Activated T-cell treated with anti-CD3 and anti-CD28 coated beads for 24 hours (primary cell): ENCODE measurements at places on chromosomes 5 and 9.

DNA sequence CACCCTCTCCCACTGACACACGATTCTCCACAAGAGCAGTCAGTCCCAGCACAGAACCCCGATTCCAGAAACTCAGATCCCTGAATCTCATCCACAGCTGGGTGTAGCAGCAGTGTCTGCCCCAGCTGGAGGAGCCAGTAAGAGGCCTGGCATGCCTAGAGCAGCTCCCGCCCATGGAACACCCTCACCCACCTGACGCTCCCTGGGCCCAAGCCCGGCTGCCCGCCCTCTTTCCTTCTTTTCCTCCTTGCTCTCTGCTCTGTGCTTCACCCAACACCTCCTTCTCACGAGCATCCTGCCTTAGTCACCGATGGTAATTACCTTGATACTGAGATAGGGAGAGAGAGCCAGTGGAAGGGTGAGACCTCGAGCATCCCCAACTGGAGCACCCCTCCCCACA is 8.7 kb downstream of the PCDH1 start:
- no peak for DNase-seq

DNA sequence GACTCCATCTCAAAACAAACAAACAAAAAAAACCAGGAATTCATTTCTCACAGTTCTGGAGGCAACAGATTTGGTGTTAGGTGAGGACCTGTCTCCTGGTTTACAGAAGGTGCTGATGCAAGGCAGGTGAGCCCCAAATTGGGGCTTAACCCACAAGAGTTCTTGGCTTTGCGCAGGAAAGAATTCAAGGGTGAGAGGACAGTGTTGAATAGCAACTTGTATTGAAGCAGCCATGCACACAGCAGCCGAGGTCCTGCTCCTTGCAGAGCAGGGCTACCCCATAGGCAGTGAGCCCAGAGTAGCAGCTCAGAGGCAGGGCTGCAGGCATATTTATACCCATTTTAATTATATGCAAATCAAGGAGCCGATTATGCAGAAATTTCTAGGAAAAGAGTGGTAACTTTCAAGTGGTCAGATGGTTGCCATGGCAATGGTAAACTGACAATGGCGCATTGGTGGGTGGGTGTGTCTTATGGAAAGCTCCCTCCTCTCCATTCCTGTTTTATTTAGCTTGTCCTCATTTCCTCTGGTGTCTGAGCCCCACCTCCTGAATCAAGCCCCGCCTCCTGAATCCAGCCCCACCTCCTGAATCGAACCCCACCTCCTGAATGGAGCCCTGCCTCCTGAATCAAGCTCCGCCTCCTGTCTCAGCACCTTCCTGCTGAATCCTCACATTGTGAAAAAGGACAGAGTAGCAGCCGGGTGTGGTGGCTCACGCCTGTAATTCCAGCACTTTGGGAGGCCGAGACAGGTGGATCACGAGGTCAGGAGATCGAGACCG is 34.5 kb upstream of the COL5A1 start:
- DNase-seq, result no peak

DNA sequence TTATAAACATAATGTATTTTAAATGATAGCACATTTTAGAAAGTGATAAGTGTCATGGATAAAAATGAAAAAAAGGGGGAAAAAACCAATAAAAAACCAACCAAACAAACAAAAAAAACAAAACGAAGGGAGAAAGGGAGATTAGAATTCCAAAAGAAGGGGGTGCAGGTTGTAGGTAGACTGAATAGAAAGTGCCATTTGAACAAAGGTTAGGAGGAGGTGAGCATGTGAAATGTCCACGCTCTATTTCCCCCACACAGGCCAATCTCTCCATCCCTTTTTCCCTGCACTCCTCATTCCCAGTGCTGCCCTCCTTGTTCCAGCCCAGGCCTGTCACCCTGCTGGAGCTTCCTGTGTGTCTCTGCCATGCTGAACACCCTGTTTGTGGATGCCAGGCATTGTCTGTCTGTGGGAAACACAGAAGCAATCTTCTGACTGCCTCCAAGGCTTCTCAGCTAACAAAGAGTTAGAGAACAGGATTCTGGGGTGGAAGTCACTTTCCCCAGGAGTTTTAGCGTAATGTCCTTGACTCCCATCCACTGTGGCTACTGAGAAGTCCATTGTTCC is 138.8 kb downstream of the ADAMTS16 start:
- DNase-seq, result no peak

- peak; percentile 71 for DNase-seq
Measured at GRCh38 chr9:109012876-109013678, at the start of gene CTNNAL1. Gene CTNNAL1 (minus strand): TSS chr9:109013499. CDS start chr9:109013442, 57 bp downstream.

- no peak for DNase-seq
Measured at GRCh38 chr9:106941916-106942315, 79.0 kb downstream of the ZNF462 start.

DNA sequence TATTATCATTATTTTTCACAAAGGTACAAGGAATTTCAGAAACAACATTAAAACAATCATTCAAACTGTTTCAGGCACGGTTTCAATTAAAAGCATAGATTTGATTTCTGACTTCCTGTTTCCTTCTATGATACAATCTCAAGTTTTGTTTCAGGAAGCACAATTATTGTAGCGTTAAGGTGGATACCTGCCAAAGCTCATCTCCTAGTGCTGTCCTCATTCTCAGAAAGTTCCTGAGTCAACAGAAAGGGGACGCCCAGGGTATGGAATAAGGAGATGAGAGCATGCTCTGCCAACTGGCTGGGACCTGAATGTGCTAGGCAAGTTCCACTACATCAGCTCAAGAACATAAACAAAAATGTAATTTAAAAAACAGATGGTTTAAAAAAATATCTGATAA is 2.0 kb upstream of the TRIM14 start:
- no peak for DNase-seq

GRCh38 chr5:160039810-160040470 is 31.0 kb downstream of the TTC1 start:
- no peak for DNase-seq

- DNase-seq, result no peak
Measured at GRCh38 chr9:5269249-5269715, 35.2 kb downstream of the RLN2 start.

DNA sequence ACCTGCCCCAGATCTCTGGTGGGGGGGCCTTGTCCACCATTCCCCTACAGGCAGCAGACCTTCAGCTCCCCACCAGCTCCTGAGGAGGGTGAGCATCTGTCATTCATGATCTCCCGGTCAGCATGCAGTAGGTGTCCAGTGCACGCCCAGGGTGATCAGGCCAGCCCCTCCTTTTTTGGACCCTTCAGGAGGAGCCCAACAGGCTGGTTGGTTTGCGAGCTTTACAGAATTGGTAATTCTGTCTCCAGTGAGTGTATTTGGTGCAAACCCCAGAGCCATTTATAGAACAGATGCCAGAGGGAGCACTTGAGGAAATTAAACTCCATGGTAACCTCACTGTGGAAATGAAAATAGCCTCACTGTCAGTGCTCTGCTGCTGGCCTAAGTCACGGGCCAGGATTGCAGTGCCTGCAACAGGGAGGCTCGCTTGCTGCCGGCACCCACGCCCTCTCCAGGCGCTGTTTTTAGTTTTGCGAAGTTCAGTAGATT is 23.4 kb downstream of the WNK2 start:
- DNase-seq, result no peak

GRCh38 chr5:14531668-14532067 is 49.9 kb upstream of the OTULINL start:
- DNase-seq, result no peak

GRCh38 chr9:108093773-108094675 is 604.5 kb upstream of the KLF4 start:
- no peak for DNase-seq

DNA sequence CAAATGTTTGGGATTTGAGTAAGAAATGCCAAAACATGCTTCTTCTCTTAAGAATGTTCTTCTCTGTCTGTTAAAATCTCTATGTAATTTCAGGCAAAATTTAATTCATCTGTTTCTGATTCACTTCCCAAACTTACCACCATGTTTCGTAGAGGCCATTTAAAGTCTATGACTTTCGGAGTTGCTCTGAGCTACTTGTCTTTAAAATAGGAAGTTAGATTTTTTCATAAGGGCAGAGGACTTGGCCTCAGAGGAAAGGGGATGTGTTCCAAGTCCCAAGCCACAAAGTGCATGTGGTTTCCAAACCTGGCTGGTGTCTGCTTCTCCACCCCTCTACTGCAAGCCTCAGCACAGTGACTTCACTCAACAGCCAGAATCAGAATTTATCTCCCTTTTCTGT is 111.3 kb upstream of the ADRA1B start:
- DNase-seq, result no peak

- DNase-seq, result no peak
Measured at GRCh38 chr9:112762726-112763518, 12.4 kb downstream of the SNX30 start.

DNA sequence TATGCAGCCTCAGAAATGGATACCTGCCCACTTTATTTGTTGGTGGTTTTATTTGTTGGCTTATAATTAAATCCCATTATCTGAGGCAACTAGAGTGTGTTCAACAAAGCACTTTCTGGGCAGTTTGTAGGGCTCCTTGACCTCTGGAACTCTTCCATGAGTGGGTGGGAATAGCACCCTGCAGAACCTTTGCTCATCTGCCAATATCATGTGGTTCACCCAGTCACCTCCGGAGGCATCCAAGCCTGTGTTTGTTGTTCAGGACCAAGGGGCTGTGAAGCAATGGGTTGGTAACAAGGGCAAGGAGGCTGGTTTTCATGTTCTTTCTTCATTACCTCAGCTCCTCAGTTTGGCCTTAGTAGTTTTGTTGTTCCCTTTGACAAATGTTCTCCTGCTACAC is 314.0 kb downstream of the NDUFS4 start:
- DNase-seq, result no peak

DNA sequence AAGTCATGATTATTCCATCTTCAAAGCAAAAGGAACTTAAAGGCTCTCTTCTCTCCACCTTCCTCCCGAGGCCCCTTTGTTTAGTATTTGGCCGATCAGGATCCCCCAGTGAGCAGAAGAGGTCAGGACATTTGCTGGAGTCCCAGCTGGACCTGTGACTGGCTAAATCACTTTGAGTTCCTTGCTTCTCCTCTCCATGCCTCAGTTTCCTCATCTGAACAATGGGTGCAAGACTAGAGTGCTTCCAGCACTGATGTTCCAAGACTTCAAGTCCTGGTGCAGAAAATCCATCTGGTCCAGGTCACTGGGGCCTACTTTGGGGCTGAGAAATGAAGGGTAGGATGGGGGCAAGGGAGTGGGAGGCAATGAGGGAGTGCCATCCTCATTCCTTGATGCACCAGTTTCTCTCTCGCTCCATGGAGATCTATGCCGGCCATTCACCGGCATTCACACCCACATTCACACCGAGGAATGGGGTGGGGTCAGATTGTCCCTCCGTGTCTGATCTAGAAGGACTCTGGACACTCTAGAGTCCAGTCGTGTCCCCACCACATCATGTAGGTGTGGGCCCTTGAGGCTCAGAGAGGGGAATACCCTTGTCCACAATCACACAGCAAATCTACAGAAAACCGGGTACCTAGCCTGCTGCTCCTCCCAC is 38.7 kb upstream of the IL17B start:
- no peak for DNase-seq

- DNase-seq, result no peak
Measured at GRCh38 chr9:135752281-135753204, 50.6 kb downstream of the KCNT1 start.

- no peak for DNase-seq
Measured at GRCh38 chr9:4130166-4130565, 169.7 kb downstream of the GLIS3 start.

DNA sequence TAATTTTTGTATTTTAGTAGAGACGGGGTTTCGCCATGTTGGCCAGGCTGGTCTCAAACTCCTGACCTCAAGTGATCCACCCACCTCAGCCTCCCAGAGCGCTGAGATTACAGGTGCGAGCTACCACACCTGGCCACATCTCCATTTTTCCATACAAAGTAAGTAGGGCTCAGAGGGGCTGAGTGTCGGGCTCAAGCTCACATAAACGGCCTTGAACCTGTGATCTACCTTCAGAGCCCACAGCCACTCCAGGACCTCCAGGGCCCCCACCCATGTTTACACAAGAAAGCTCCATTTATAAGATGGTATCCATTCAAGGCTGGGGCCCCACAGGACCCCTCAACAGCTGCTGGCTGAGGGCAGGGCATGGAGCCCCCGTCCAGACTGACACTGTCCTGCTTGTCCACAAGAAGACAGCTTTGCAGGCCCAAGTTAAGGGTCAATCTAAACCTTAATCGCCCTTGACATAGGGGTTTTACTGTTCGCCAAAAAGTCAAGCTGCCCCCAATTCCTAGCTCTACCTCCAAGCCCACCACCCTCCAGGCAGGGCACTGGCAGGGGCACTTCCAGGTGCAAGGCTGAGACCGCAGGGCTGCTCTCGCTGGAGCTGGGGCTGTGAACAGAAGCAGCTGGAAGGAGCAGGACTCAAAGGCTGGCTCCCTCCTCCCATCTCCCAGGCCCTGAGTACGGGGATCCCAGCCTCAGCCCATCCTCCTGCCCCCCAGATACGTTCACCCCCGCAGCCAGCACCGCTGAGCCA is 18.9 kb downstream of the FAM78A start:
- no peak for DNase-seq

GRCh38 chr9:35954942-35955546 is 2.9 kb downstream of the OR2S2 start:
- peak; percentile 38 for DNase-seq

DNA sequence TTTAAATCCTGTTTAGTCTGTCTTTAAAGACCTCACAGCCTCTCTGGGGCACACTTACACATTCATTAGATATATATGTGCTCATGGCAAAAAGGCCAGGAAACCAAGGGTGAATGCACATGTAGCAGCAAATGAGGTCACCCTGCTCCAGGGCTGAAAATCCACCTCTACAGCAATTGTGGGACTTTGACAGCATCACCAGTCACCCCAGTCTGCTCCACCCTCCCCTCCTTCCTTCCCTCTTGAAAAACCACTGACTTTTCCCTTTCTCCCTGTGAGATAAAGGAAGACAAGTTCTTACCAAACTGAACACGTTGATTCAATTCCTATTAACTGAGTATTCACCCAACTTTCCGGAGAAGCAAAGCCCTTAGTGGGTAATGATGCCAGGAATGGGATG is 15.2 kb upstream of the SH3RF2 start:
- no peak for DNase-seq

GRCh38 chr9:94822273-94822672 is 95.8 kb downstream of the AOPEP start:
- no peak for DNase-seq

GRCh38 chr5:90022711-90023053 is 386.9 kb downstream of the CETN3 start:
- DNase-seq, result no peak

GRCh38 chr5:8098081-8098480 is 229.1 kb downstream of the MTRR start:
- DNase-seq, result no peak

DNA sequence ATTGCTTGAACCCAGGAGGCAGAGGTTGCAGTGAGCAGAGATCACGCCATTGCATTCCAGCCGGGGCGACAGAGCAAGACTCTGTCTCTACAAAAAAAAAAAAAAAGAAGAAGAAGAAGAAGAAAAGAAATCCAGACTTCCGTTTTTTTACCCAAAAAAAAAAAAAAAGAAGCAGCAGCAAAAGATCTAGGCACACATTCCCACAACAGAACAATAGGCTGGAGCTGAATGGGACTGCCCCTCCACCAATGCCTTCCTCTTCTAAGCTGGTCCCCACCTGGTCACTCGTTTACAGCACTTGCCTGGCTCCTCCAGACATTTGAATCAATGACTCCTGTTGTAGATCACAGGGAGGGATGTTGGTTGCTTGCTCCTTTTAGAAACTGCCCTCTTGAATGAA is 1.6 kb upstream of the LMAN2 start:
- DNase-seq, result no peak

GRCh38 chr9:96015876-96016686 is 140.6 kb downstream of the ERCC6L2 start:
- peak; percentile 37 for DNase-seq
